ENCODE measurements at places on chromosomes 12 and 14.

DNA sequence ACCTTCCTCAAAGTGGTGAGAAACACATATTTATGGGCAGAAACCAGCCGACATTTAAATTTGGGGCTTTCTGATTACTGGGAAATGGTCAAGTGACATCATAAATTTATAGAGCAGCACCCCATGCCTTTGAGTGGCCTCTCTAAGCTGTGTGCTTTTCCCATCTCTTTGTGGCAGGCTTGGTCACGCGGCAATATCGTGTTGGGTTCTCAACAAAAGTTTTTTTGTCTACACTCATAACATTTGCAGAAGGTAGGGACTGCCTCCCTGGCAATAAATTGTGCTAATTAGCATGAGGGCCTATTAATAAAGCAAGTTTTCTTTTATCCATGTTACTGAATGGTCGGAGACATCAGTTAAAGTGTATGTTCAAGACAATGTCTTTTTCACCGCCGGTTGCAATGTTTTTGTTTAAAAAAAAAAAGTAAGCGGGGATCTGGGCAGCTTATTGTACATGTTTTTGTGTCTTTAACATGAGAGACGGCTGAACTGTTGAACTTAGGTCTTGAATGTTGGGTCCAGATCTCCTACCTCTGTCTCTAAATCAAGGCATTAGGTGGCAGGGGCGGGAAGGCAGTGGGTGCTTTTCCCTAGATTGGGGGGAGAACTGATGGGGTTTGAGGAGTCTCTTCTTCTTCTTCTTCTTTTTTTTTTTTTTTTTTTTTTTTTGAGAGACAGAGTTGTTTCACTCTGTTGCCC is 193.3 kb downstream of the PHETA1 start:
- DNase-seq = no peak

GRCh38 chr12:19227880-19228210 is 98.3 kb downstream of the PLEKHA5 start:
- no peak for DNase-seq

DNA sequence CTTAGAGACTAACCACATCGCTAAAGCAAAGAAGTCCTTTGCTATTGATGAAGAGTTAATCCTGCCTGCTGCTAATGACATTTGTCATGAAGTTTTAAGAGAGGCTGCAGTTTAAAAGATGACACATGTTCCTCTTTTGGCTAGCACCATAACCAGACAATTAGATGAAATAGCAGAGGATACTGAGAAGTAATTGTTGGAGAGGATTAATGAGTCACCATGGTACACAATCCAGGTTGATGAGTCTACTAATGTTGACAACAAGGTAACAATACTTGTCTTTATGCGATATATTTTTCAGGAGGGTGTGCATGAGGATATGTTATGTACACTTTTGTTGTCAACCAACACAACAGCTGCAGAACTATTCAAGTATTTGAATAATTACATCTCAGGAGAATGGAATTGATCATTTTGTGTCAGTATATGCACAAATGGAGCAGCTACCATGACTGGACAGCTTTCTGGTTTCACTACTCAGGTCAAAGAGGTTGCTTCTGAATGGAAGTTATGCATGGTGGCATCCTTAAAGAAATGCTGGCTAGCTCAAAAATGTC is 56.7 kb downstream of the LRRIQ1 start:
- no peak for DNase-seq

GRCh38 chr14:54219261-54220070 is 177.3 kb upstream of the CDKN3 start:
- no peak for DNase-seq

DNA sequence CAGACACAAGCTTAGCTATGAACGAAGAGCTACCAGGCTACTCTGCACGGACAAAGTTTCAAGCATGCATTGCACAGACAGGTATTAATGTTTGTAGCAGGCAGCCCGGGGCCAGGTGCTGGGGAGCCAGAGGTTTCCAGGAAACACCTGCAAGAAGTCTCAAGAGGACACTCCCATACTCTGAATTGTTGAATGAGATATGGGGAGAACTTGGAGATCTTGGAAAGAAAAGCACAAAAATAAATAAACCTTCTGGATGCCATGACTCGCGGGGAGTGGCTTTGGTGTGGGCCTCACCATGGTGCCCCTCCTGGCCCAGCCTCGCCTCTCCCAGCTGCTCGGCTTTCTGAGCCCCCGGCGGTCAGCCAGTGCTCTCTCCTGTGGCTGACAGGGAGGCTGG is 186.8 kb downstream of the TTC7B start:
- no peak for DNase-seq

DNA sequence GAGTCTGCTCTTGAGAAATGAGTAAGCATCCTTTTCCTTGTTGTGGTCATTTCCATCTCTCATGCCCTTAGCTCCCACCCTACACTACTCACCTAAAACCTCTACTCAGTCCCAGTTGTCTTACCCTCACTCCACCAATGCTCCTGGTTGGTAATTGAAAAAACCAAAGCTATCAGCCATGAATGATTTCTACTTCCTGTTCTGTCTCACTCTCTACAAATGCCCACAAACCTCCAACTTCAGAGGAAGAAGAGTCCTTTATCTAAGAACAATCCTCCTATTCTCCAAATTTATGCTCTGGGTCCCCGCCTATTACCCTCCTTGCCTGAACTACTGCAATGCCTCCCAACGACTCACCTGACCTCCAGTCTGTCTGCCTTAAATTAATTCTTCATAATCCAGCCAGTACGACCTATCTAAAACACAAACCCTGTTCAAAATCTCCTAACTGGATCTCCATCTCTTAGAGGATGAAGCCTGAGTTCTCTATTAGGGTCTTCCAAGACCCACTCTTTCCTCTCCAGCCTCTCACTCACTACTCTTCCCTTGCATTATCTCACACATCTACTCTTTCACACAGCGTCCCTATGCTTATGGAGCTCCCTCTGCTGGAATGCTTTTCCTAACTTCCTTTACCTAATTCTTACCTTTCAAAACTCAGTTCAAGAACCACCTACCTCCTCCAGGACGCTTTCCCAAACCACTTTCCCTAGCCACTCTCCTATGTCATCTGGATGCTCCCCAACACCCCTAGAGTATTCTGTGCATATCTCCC is 2.2 kb downstream of the DHRS1 start:
- DNase-seq = no peak

GRCh38 chr12:12872934-12873275 is 18.5 kb upstream of the GPRC5A start:
- no peak for DNase-seq

- DNase-seq = peak; percentile 50
Observed at GRCh38 chr12:40105515-40106201, at the start of gene SLC2A13. TSS of gene SLC2A13 (minus strand) at chr12:40106081. CDS start at chr12:40105808, 273 bp downstream.

DNA sequence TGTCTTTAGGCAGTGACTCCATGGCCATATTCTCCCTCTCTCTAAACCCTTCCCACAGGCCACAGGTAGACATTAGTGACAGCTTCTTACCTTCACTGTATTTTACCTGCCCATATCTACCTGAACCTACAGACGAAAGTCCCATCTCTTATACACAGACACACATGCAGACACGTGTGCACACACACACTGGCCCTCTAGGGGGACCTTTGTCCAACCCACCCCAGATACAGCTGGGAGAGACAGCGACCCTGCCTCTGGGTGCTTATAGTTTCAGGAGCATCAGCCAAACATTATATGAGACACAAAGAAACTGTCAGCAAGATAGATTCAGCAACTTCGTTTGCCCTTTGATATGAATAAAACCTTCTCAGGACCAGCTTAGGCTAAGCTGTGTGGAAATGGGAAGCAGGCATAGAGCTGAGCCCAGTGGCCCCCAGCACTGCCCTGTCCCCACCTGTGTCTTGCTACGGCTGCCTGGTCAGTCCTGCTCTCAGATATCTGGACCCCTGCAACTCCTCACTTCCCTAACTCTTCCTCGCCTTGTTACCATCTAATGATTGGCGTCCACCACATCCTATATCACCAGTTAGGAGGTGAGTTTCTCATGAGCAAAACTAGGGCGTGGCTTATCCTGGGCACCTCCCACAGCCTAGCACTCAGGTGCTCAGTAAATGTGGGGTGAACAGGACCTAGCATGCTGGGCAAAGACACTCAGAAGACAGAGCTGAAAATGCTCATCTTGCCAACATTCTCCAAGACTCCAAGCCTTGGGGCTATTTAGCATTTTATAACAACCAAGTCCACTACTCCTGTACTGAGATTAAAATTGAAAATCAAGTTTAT is 12.0 kb upstream of the CD9 start:
- no peak for DNase-seq

- DNase-seq = no peak
Observed at GRCh38 chr14:55084401-55085059, 33.1 kb downstream of the MAPK1IP1L start.

DNA sequence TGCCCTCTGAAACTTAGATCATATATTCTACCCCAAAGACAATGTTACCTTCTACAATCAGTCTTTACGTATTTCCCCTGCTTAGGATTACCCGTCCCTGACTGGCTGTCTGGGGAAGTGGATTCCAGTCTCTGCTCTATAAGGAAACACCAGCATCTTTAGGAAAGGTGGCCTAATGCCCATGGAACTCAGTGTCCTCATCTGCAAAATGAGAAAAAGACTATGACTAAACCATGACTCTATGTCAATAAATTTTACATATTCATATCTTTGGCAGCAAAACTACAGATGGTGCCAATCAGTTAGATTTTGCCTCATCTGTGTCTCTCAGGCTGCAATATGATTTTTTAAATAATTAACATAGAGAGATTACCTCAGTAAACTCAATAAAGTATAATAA is 133.8 kb downstream of the ITPR2 start:
- no peak for DNase-seq

- DNase-seq = no peak
Observed at GRCh38 chr12:132348176-132348575, 18.8 kb upstream of the GALNT9 start.

DNA sequence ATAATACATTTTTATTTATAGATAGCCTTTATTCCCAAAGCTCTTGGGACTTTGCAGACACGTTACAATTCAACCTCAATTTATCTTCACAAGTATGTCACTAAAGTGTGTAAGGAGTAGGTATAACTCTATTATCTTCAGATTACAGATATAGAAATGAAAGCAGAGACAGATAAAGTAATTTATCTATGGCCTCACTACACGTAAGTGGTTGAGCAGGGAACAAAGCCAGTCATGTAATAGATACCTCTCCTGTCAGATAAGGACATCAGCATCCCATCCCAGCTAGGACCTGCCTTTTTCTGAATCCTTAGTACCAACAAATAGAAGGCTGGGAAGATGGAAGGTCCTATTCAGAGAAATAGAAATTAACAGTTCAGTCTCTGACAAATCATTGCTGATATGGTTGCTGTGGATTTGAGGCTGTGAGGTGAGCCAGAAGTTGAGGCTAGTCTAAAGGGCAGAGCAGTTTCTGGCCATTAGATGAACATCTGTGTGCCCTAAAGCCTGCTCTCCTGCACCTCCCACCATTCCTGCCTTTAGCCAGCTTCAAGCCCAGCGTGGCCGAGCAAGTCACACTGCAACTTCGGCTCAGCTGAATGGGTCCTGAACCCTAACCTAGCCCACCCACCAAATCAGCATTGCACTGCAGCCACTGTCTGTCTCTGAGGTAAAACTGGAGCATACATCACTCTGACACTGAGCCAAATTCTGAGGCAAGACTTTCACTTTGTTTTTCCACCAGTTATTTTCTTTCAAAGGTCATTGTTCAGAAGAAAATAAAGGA is 71.1 kb upstream of the PLEKHA5 start:
- no peak for DNase-seq

- DNase-seq = no peak
Observed at GRCh38 chr12:93174048-93174447, 203.7 kb upstream of the NUDT4 start.

- DNase-seq = no peak
Observed at GRCh38 chr12:101824831-101825230, 5.9 kb downstream of the GNPTAB start.

DNA sequence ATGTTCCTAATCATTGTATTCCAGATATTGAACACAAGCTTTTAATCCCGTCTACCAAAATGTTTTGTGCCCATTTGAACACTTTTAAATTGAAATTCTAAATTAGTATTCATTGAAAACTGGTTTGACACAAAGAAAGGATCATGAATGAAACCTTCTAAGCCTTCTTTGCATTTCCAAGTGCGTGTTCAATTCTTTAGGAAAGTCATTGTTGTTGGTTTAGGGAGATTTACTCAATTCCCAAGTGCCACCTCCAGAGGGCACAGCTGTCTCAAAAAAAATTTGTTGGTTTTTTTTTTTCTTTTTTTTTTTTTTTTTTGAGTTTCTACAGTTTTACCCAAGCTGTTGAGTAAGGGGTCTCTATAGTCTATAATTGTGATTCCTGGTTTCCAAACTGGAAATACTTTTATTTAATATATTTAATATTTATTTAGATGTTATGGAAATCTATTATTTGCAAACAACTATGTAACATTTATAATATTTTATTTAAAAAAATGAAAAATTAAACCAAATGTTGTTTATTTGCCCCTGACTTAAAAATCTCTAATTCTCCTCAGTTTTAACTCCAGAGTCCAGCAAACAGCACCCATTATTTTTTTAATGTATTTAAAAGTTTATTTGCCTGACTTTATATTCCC is 79.9 kb downstream of the NEDD1 start:
- DNase-seq = no peak

- no peak for DNase-seq
Observed at GRCh38 chr12:1500095-1500801, 94.1 kb downstream of the FBXL14 start.

DNA sequence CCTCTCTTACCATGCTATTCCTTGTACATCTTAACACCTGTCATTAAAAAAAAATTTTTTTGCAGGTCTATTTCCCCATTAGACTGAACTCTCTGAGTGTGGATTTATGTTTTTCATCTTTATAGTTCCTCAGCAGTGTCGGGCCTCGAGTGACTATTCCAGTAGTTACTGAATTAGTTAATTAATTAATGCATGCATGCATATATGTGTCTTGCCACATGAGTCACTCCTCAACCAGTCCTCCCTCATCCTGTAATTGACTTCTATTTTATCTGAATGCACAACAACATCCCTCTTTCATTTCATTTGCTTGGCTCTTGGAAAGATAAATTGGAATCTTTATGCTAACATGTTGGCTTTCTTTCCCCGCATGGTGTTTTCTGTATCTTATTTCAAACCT is 35.6 kb downstream of the ERG28 start:
- no peak for DNase-seq

DNA sequence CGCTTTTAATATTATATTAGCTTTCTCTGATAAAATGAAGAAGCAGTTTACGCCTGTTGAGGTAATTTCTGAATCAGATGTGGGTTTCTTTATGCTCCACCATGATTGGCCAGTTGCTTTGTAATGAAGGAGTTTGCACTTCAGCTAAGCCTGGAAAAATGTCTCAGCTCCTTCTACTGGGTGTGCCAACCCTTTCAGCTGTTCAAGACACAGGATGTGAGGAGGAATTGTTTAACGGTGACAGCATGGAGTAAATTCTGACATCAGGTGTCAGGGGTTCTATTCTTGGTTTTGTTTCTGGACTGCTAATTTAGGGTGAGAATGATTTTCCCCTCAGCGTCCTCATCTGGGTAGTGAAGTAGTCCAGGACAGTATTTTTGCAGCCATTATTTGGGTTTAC is 43.5 kb downstream of the FLRT2 start:
- no peak for DNase-seq

GRCh38 chr12:130658145-130658911 is 57.8 kb downstream of the RIMBP2 start:
- no peak for DNase-seq

Data from T1000 (cell line).